CD4-positive, alpha-beta memory T cell (primary cell): ENCODE measurements at places on chromosomes 13 and 19.
A peak's percentile ranks its signal among the peaks of the same experiment; 100 is the strongest.

- no peak for DNase-seq
These were observed 766 bp downstream of the CEBPG start for GRCh38 chr19:33374236-33374714.

- peak; percentile 47 for DNase-seq
These were observed 4.9 kb downstream of the NANOS3 start for GRCh38 chr19:13881692-13882418.

GRCh38 chr13:32002873-32003272 lies 28.7 kb upstream of the FRY start:
- DNase-seq, result no peak

- no peak for DNase-seq
These were observed 31.1 kb upstream of the SIAH3 start for GRCh38 chr13:45882626-45883025.

- DNase-seq, result no peak
These were observed 191.4 kb downstream of the POSTN start for GRCh38 chr13:37407156-37407555.
